ENCODE measurements at places on chromosomes 11 and 22. TPM values are rescaled to one million over a fixed set of nuclear protein-coding genes. Genes with fewer than 3 reads are reported as not detected.

TMPRSS4 gene
- not detected for total RNA-seq

DNA sequence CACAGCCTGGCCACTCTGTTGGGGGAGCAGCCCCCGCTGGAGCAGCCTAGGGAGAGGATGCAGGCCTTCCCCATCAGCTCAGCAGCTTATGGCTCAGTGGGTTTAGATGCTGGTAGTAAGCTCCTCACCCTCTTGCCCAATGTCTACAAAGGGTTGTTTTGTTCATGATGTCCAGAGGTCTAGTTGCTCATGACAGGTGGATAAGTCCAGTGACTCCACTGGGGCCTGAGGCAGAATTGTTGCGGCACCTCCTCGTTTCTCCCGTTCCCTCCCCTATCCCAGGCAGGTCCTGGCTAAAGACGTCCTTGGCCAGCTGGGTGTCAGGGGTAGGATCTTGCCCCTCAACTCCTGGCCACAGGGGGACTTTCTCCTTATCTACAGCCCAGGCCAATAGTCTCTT lies 233.5 kb upstream of the B3GAT1 start:
- no peaks in the 10 kb centered on the region for H3K36me3 ChIP-seq
- peaks cover 13% of the 10 kb centered on the region for H3K27me3 ChIP-seq
- DNase-seq, result no peak
- H3K4me1 ChIP-seq, result no peaks in the 10 kb centered on the region

RNF169 gene
- total RNA-seq, result 14.3 TPM

DNA sequence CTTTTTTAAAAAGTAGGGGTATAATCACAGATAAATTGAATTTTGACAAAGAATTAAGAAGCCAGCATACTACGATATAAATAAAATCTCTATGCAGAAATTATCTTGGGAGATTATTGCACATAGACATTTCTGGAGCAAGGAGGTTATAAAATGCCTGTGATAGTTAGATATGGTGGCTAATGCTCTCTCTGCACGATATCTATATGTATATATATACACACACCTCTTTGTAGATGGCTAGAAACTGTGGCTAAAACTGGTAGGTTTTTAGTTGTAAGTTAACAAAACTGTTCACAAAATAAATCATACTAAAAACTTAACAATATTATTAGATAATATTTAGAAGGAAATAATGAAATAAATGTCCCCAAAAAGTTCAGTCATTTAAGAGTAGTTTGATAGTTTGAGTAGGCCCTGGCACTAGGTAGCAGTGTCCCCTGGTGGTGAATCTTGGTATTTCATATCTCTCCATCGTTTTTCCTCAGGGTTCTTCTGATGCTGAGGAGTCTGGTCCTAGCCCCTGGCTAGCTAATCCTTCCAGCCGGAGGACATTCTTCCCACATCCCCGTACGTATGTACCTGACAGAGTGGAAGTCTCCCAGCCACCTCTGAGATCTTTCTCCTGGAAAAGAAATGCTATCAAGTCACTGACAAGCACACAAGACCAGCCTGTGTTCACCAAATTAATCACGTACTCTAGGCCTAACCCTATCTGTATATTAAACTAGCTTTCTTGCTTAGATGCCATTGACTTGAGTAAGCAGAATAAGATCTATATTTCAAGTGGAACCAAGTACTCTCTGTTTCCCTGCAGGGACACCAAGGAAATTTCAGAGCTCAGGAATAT lies 32.2 kb downstream of the ART5 start:
- H3K27ac ChIP-seq, result no peak overlapping the region
- H3K36me3 ChIP-seq, result no peaks in the 10 kb centered on the region
- peaks cover 22% of the 10 kb centered on the region for H3K4me1 ChIP-seq
- no peak for DNase-seq

DNA sequence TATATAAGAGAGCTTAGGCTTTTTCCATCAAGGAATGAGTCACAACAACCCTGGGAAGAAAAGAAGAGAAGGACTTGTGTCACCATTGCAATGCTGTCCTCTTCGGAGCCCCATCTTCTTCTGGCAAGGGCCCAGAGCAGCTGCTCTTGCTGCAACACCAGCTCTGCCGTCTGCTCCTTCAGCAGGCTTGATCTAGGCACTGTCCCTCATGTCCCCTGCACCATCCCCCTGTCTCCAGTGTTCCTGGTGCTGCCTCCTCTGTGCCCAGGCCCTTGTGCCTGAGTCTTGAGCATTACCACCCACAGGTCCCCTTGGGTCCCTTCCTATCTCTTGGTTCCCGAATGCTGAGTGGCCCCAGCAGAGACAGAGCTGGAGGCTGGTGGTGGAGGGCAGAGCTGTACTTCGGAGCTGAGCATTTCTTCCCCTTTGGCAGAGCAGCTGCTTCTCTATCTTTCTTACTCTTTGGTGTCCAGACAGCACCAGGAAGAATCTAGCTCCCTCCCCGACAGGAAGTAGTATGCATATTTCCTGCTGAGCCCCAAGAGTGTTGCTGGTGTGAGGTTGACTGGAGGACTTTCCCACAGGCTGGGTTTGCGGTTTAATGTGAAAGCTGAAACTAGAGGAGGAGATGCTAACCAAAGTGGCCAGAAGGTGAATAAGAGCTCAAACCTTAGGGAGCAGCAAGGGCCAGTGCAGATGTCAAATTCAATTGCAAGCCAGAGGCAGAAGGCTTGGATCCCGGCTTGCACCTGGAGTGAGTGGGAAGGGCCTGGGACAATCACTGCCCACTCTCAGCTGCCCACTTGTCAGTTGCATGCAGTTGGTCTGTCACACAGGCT lies 27.8 kb downstream of the WEE1 start:
- peak; percentile 74 for DNase-seq
- no peaks in the 10 kb centered on the region for H3K36me3 ChIP-seq
- H3K4me3 ChIP-seq, result no peak overlapping the region
- no peaks in the 10 kb centered on the region for H3K4me1 ChIP-seq
- no peaks in the 10 kb centered on the region for H3K27me3 ChIP-seq

GRCh38 chr11:83355391-83355790 lies 69.2 kb upstream of the CCDC90B start:
- H3K36me3 ChIP-seq, result no peaks in the 10 kb centered on the region
- no peak overlapping the region for H3K4me3 ChIP-seq
- H3K27me3 ChIP-seq, result no peaks in the 10 kb centered on the region

DNA sequence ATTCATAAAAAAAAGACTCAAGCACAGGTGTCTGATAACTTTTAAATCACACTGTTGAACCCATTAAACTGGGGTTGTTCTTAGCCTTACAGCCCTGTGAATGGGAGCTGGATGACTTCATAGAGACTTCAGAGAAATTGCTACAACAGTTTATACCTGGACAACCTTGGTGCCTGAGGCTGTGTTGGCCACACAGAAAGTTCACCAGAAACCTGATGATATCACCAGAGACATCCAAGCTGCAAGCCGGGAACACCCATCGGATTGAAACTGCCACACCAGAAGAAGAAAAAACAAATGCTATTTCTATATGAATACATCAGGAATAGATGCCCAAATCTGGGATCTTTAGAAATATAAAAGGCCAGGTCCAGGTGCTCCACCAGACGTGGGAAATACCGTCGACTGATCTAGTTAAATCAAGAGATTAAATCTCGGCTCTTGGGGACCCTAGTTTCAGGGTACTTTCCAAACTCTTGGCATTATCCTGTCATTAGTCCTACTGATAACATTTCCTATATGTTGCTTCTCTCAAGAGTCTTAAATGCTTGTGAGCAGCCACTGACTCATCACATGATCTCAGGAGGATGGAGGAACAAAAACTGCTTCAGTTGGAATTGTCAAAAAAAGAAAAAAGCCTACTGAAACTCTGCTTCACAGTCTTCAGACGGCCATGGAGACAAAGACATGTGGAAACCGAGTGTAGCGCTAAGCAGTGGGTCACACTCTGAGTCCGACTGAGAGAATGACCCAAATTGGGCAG lies 28.6 kb upstream of the APOL5 start:
- no peak overlapping the region for H3K27ac ChIP-seq
- DNase-seq, result no peak
- peaks cover 13% of the 10 kb centered on the region for H3K4me1 ChIP-seq
- no peak overlapping the region for H3K4me3 ChIP-seq

DNA sequence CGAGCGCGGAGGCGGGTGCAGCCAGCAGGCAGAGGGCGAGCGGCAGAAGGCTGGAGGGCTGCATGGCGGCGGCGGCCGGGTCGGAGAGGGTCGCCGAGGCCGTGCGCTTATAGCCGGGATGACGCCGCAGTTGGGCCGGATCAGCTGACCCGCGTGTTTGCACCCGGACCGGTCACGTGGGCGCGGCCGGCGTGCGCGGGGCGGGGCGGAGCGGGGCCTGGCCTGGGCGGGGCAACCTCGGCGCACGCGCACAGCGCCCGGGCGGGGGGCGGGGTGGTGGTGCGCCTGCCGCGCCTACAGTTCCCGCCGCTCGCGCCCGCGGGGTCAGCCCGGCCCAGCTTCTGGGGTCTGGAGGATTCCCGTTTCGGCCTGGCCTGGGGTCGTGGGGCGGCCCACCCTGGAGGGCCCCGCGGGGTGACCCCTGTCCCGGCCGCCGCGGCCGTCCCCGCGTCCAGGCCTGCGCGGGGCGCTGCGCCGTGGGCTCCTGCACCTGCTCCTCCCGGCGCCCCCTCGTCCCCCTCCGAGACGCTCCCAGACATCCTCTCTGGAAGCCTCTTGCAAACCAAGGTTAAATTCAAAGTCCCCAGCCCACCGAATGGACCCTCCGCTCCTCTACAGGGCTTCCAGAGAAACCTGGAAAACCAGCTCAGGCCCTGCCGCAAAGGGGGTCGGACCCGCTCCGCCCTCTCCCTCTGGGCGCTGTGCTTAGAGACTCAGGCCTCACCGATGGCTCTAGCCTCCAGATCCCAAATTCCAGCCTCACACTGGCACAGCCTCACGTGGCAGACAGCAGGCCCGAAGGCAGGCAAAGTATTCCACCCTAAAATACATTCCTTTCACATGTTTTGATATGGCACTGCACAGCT lies at the start of gene CTSD:
Gene CTSD (minus strand): TSS at position 132 of the 866 bp plus-strand sequence. CDS start 68 bp downstream, at position 64.
- H3K27ac ChIP-seq, result peak within 1 kb of the TSS; percentile 98
- no peaks in the 10 kb centered on the region for H3K36me3 ChIP-seq
- DNase-seq, result peak; percentile 96
- H3K27me3 ChIP-seq, result no peaks in the 10 kb centered on the region
- peak within 1 kb of the TSS; percentile 100 for H3K4me3 ChIP-seq
- H3K4me1 ChIP-seq, result peaks cover 40% of the 10 kb centered on the region

DNA sequence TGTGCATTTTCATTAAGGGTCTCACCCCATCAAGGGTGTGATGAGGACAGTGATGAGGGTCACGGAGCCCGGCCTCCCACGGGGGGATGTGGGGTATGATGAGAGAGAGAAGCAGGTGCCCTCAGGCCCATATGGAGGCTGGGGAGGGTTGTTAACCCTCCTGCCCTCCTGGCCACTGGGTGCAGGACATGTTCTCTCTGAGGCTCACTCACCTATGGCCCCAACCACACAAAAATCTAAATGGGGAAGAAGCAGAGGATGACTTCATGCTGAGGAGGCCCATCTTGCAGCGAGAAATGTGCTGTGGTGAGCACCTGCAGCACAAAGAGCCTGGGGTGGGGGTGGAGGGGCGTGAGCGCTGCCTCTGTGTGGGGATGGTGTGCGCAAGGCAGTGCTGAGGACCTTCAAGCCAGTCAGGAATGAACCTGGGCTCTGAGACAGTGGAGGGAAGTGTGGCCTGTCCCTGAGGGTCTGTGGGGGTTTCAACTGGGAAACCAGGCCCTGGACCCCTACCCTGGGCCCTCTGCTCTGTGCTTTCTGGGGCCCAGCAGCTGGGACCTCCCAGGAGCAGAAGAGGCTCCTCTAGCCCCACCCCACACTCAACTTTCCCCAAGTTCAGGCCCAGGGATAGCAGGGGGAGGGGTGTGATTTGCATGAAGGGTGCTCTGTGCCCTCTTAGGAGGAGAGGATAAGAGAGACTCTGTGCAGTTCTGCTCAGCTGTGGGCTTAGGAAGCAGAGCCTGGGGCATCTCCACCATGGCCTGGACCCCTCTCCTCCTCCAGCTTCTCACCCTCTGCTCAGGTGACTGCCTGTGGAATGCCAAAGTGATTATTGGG lies 43.0 kb upstream of the TOP3B start:
- peaks cover 3% of the 10 kb centered on the region for H3K27me3 ChIP-seq
- no peaks in the 10 kb centered on the region for H3K36me3 ChIP-seq
- H3K4me1 ChIP-seq, result no peaks in the 10 kb centered on the region
- H3K27ac ChIP-seq, result no peak overlapping the region

GRCh38 chr22:27598792-27599191 lies 202.8 kb downstream of the MN1 start:
- H3K36me3 ChIP-seq, result no peaks in the 10 kb centered on the region
- H3K27me3 ChIP-seq, result no peaks in the 10 kb centered on the region
- H3K4me3 ChIP-seq, result no peak overlapping the region
- no peaks in the 10 kb centered on the region for H3K4me1 ChIP-seq
- H3K27ac ChIP-seq, result no peak overlapping the region

GRCh38 chr11:61359516-61359915 lies 2.2 kb downstream of the CYB561A3 start:
- no peaks in the 10 kb centered on the region for H3K27me3 ChIP-seq
- peaks cover 22% of the 10 kb centered on the region for H3K36me3 ChIP-seq
- H3K4me1 ChIP-seq, result peaks cover 22% of the 10 kb centered on the region
- no peak overlapping the region for H3K4me3 ChIP-seq

- peaks cover 23% of the 10 kb centered on the region for H3K27me3 ChIP-seq
- H3K4me3 ChIP-seq, result no peak overlapping the region
- no peaks in the 10 kb centered on the region for H3K4me1 ChIP-seq
Measured at GRCh38 chr22:37119872-37120271, 10.4 kb upstream of the TMPRSS6 start.

FIBIN gene
- total RNA-seq, result 4.3 TPM

- no peaks in the 10 kb centered on the region for H3K36me3 ChIP-seq
- H3K4me3 ChIP-seq, result peak overlapping the region; percentile 62
- no peaks in the 10 kb centered on the region for H3K4me1 ChIP-seq
- H3K27ac ChIP-seq, result no peak overlapping the region
- peaks cover 69% of the 10 kb centered on the region for H3K27me3 ChIP-seq
Measured at GRCh38 chr11:120168108-120168959, 30.4 kb upstream of the TRIM29 start.

DNA sequence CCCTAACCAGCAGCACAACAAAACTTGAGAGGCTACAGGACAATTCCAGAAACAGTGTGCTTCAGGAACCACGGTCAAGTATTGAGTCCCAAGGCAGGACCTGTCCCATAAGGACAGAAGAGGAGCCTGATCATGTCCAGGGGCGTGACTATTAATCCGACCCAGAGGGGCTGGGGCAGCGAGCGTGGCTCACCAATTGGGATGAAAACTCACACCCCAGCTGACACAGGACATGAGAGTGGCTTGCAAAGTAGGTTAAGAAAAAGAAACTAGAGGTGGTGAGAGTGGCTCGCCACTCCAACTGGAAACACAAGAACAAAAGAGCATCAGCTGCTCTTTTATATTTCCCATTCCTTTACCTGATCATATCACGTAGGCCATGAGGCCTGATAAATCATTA lies 16.0 kb upstream of the FEZ1 start:
- no peak for DNase-seq
- H3K27me3 ChIP-seq, result no peaks in the 10 kb centered on the region
- no peak overlapping the region for H3K4me3 ChIP-seq
- H3K36me3 ChIP-seq, result no peaks in the 10 kb centered on the region

GPR137 gene
- total RNA-seq, result 13.8 TPM

GRCh38 chr11:95200781-95201457 lies 30.1 kb downstream of the SESN3 start:
- H3K27me3 ChIP-seq, result no peaks in the 10 kb centered on the region
- no peaks in the 10 kb centered on the region for H3K36me3 ChIP-seq
- H3K27ac ChIP-seq, result no peak overlapping the region
